ENCODE measurements at places on chromosomes 3 and 15.

GRCh38 chr15:79283252-79284048 lies 928 bp downstream of the ANKRD34C start:
- peaks cover 25% of the 10 kb centered on the region for H3K27me3 ChIP-seq
- H3K4me3 ChIP-seq, result peak overlapping the region; percentile 79
- DNase-seq, result peak; percentile 80
- no peak overlapping the region for H3K27ac ChIP-seq
- H3K4me1 ChIP-seq, result no peaks in the 10 kb centered on the region

DNA sequence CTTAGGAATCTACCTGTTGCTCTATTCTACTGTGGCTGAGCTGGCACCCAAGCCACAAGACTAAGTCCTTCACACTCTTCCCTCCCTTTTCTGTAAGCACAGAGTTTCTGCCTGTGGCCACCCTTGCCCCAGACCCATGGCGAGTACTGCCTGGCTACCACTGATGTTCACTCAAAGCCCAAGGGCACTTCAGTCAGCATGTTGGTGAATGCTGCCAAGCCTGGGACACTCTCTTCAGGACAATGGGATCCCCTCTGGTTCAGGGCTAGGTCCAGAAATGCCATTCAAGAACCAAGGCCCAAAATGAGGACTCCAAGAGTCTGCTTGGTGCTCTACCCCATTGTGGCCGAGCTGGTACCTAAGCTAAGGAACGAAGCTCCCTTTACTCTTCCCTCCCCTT lies 184.2 kb downstream of the FGF12 start:
- no peaks in the 10 kb centered on the region for H3K36me3 ChIP-seq
- no peaks in the 10 kb centered on the region for H3K4me1 ChIP-seq
- H3K27ac ChIP-seq, result no peak overlapping the region
- no peaks in the 10 kb centered on the region for H3K27me3 ChIP-seq

DNA sequence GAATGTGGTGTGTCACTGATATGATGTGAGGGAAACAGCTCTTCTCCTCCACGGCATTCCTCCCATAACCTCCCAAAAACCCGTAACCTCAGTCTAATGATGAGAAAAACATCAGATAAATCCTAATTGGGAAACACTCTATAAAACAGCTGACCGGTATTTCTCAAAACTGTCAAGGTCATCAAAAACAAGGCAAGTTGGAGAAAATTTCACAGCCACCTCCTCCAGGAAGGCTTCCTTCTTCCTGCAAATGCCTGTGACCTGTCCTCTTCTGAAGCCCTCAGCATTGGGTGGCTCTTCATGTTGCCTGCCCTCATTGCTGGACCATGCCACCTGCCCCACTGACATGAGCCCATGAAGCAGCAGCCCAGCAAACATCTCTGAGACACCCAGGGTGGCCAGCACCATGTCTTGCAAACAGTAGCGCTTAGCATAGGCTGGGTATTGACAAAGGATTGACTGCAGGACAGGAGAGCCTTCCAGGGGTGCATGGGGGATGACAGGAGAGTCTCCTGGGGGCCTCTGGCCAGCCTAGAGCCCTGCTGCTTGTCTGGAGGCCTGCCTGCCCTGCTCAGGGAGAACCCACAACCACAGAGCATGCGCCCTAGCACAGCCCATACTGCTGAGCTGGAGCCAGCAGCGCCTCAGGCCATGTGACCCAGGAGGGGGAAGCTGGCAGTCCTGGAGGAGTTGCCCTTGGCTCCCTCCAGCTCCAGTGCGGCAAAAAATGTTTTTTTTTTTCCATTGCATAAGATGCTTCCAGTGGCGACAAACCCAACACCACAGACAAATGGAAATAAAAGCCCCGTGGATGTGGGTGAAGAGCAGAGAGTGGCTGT lies 49.7 kb downstream of the XXYLT1 start:
- no peaks in the 10 kb centered on the region for H3K27me3 ChIP-seq
- H3K27ac ChIP-seq, result no peak overlapping the region
- DNase-seq, result no peak
- H3K4me1 ChIP-seq, result peaks cover 6% of the 10 kb centered on the region
- H3K4me3 ChIP-seq, result no peak overlapping the region

GRCh38 chr15:31214158-31214863 lies 112.3 kb upstream of the KLF13 start:
- H3K4me3 ChIP-seq, result peak overlapping the region; percentile 72
- peaks cover 9% of the 10 kb centered on the region for H3K36me3 ChIP-seq
- H3K4me1 ChIP-seq, result no peaks in the 10 kb centered on the region
